Naive thymus-derived CD4-positive, alpha-beta T cell (primary cell): ENCODE measurements at places on chromosomes 13 and 19. TPM values are rescaled to one million over a fixed set of nuclear protein-coding genes. Genes with fewer than 3 reads are reported as not detected.

Gene ZNF253
- total RNA-seq, result 11.7 TPM

GRCh38 chr13:25352230-25352629 lies 19.5 kb upstream of the ATP8A2 start:
- H3K27ac ChIP-seq, result no peak overlapping the region
- no peak for DNase-seq
- H3K4me3 ChIP-seq, result no peak overlapping the region
- no peaks in the 10 kb centered on the region for H3K36me3 ChIP-seq

Gene KLK3
- total RNA-seq, result not detected

Gene TMEM150B
- 0.73 TPM for total RNA-seq

Gene SERTAD3
- total RNA-seq, result 20.4 TPM

- H3K4me3 ChIP-seq, result no peak overlapping the region
- no peaks in the 10 kb centered on the region for H3K27me3 ChIP-seq
- no peaks in the 10 kb centered on the region for H3K4me1 ChIP-seq
- no peak for DNase-seq
- H3K27ac ChIP-seq, result no peak overlapping the region
Measured at GRCh38 chr19:45355910-45356309, 14.5 kb downstream of the ERCC2 start.

Gene PEAK3
- 0.14 TPM for total RNA-seq

Gene ZNF613
- 4.6 and 5.2 TPM in 2 replicates for total RNA-seq

- peak overlapping the region; percentile 98 for H3K27ac ChIP-seq
- H3K36me3 ChIP-seq, result no peaks in the 10 kb centered on the region
- H3K4me1 ChIP-seq, result peaks cover 4% of the 10 kb centered on the region
- no peak overlapping the region for H3K4me3 ChIP-seq
Measured at GRCh38 chr19:8391198-8392016, 1.2 kb downstream of the RAB11B start.

GRCh38 chr19:57559008-57559403 lies 657 bp downstream of the ZNF550 start:
- no peak for DNase-seq
- H3K27me3 ChIP-seq, result no peaks in the 10 kb centered on the region
- peak overlapping the region; percentile 82 for H3K27ac ChIP-seq
- H3K36me3 ChIP-seq, result no peaks in the 10 kb centered on the region
- H3K4me3 ChIP-seq, result peak overlapping the region; percentile 89

Gene ETV2
- total RNA-seq, result not detected

Gene PTBP1
- total RNA-seq, result 313 TPM
